ENCODE measurements at places on chromosomes 6 and 20.

DNA sequence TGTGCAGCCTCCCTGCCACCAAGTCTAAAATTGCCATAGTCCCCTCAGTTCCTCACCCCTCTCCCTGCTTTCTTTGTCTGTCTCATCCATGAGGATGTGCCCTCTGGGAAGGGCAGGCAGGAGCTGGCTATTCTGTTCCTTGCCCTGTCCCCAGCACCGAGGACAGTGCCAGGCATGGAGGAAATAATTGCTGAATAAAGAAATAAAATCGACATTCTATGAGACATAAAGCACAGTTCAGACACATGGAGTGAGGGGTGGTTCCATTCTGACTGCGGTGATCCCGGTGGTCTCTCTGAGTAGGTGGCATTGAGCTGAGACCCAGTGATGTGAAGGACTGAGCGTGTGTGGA is 23.5 kb upstream of the NOL4L start:
- no peak for DNase-seq

- no peak for DNase-seq
Measured at GRCh38 chr20:2692036-2692885, at the start of gene EBF4. EBF4 (plus strand) TSS chr20:2692780; CDS start chr20:2693646, 866 bp downstream.

- DNase-seq, result no peak
Measured at GRCh38 chr6:42769051-42769450, 12.8 kb upstream of the BICRAL start.

DNA sequence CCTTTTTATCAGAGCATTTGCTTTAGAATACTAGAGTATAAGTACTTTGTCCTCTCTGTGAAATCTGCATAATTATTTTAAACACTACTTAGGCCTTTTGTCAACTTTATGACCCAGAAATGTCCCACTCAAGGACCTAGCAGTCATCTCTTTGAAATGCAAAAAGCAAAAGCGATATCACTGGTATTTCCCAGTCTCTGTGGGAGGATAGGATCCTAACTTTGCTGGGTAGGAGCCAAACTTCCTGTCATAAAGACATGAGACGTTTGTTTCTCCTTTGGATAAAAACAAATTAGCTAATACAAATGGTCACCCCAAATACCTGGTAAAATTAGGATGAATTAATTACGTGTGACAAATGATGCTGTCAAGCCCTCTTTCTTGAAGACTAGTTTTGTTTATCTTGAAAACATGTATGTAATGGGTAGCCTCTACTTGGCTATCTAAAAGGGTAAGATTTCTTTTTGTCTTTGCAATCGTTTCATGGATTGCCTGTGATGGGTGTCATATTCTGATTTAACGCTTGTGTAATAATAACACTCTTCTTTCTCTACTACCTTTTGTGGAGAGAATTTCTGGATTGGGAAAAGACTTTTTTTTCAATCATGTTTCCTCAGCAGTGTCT is 36.2 kb downstream of the DCDC2 start:
- no peak for DNase-seq

GRCh38 chr6:163947276-163947675 is 532.8 kb downstream of the QKI start:
- DNase-seq, result no peak

DNA sequence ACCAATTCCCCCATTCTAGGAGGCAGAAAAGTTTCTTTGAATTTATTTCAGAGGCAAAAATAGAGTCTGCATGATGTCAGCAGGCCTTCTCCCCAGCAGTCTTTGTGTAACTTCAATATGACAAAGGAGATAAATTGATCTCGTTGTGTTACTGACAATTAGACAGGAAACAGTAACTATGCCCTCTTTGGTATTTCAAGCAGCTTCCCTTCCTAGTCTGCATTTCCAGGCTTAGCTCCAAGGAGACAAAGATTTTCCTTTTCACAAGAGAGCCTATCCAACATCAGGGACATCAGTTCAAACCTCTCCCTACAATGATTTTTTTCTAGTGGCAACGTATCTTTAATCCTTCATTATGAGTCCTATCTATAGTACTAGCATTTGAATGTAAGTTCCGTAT is 245.9 kb upstream of the HSF2 start:
- no peak for DNase-seq
